ENCODE measurements at places on chromosomes 6 and 20.

DNA sequence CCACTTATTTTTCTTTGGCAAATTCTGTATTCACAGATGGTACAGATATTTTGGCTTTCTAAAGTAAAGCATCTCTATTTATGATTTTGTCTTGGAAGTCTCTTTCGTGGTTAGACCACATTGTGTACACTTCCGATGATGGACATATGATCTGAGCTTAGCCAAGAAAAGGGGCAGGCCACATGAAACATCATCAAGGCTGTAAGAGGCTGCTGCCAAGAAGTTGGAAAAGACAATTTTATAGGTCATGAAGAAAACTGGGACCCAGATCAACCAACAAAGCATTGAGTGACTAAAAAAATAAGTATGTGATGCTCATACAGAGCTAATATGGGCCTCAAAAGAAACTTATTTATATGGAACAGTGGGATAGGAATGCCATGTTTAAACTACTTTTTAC is 266.4 kb downstream of the HAO1 start:
- ATAC-seq: no peak

GRCh38 chr20:48538856-48539255 is 288.9 kb downstream of the PREX1 start:
- no peak for ATAC-seq

- no peak for ATAC-seq
These were observed 32.0 kb downstream of the POM121L2 start for GRCh38 chr6:27280064-27280539.

- ATAC-seq: no peak
These were observed 22.3 kb downstream of the CNKSR3 start for GRCh38 chr6:154488248-154488593.

DNA sequence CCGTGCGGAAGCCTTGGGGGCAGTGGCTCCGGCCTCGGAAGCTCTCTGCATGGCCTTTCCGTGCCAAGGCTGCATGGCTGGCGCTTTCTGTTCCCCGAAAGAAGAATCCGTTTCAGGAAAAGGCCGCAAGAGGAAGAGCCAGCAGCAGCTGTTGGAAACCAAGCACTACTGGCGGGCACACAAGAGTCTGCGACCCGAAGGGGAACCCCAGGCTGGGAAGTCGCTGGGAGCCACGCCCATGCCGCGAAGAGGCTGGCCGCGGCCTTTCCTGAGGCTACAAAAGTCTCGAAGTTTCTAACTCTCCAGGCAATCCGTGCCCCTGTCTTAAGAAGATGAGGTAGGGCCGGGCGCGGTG is at the start of gene CGAS:
CGAS (minus strand) TSS at position 191 of the 355 bp plus-strand sequence; CDS start at position 75, 116 bp downstream.
- ATAC-seq: peak; percentile 85

DNA sequence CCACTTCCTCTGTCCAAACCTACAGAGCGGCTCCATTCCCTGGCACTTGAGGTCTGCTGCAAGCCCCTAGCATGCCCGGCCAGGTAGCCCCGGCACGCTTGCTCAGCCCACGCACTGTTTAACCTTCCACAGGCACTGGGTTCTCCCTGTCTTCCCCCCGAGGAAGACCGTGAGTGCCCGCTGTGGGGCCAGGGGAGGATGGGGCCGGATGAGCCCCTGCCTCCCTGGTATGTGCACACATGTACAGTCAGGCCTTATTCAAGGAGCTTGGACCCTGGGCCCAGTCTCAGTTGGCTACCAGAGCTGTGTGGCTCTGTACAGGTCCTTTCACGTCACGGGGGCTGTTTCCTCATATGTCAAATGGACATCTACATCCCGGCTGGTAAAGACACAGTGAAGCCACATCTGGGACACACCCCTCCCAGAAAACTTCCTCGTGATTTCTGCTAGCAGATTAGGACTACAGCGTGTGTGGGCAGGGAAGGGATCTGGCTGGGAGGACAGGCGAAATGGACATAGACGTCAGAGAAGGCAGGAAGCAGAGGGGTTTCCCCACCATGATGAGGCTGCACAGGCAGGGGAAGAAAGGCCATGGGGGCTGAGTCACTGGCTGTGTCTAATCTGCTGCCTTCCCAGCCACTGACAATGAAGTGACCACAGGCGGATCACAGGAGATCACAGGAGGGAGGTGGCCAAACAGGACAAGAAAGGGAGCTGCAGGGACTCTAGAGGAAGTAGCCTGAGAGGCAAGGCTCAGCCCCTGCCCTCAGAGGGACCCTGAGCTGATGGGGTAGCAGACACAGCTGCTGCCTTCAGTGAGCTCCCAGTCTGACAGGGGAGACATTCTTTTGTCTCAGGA is 62.9 kb downstream of the MRPL14 start:
- peak; percentile 78 for ATAC-seq

All from gastroesophageal sphincter (tissue), 4 donors.